A549 treated with CORT108297 at 1 μM for 4 hours (cell line): ENCODE measurements at places on chromosomes 2 and 18. TPM values are rescaled to one million over a fixed set of nuclear protein-coding genes. Genes with fewer than 3 reads are reported as not detected.

SH3BP4 gene
- total RNA-seq: 31.6 to 37.3 TPM (median 34.5 TPM) in 5 replicates

UGT1A4 gene
- total RNA-seq: 0.06 to 0.08 TPM (median 0.07 TPM) in 3 of 5 replicates, not detected in the others

IL1F10 gene
- total RNA-seq: not detected in 5 replicates

SLC16A14 gene
- total RNA-seq: 0.58 to 1.3 TPM (median 1.2 TPM) in 5 replicates

TMEM163 gene
- total RNA-seq: 0.08 to 0.15 TPM (median 0.09 TPM) in 5 replicates

RGPD8 gene
- 2.5 to 3.4 TPM (median 3.2 TPM) in 5 replicates for total RNA-seq

ANKRD62 gene
- total RNA-seq: not detected in 5 replicates

EIF4E2 gene
- 83.6 to 240 TPM (median 88.2 TPM) in 5 replicates for total RNA-seq

ST8SIA5 gene
- total RNA-seq: 0.03 to 0.05 TPM in 2 of 5 replicates, not detected in the others

CSRNP3 gene
- not detected in 5 replicates for total RNA-seq

FSHR gene
- total RNA-seq: not detected in 5 replicates

HOXD10 gene
- total RNA-seq: 5.3 to 7.2 TPM (median 6.8 TPM) in 5 replicates
